ENCODE measurements at places on chromosomes 13 and 19.

DNA sequence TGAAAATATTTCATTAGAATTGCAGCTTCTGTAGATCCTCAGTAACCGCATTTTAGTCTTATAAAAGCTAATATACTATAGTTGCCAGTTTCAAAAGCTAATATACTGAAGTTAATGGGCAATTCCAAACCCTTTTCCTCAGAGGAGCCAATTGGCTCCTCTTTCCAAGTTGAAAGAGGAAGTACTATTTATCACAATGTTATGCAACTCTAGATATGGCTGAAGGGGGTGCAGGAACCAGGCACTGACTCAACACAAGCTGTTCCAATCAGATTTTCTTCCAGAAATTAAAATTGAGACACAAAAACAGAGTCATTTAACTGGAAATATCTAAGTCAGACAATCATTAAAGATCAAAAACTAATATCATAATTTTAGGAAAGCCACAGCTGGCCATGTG, 258.9 kb downstream of the PCDH20 start:
- H3K4me3 ChIP-seq: no peak overlapping the region
- no peaks in the 10 kb centered on the region for H3K27me3 ChIP-seq
- H3K27ac ChIP-seq: no peak overlapping the region
- no peaks in the 10 kb centered on the region for H3K36me3 ChIP-seq

- no peak overlapping the region for H3K27ac ChIP-seq
- DNase-seq: no peak
- no peaks in the 10 kb centered on the region for H3K27me3 ChIP-seq
- H3K36me3 ChIP-seq: peaks cover 18% of the 10 kb centered on the region
- H3K4me3 ChIP-seq: no peak overlapping the region
Observed at GRCh38 chr19:54186934-54187381, 2.4 kb downstream of the MBOAT7 start.

- peaks cover 27% of the 10 kb centered on the region for H3K27me3 ChIP-seq
- no peak overlapping the region for H3K4me3 ChIP-seq
- DNase-seq: no peak
Observed at GRCh38 chr13:21054313-21054712, 7.1 kb downstream of the LATS2 start.

DNA sequence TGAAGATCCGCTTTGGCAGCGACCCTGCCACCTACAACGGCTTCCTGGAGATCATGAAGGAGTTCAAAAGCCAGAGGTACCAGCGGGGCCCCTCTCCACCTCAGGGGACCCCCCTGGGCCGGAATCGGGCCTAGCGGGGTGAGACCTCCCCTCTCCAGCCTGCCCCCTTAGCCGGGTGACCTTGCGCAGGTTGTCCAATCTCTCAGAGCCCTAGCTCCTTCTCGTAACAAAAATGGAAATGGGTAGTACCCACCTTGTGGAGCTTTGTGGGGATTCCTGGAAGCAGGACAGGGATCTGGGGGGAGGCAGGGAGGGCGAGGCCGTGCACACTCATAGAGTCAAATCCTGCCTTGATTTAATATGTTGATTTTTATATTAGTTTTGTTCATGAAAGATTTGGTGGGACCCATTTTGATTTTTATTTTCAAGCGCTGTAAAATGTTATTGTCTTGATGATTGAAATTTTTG, 658 bp downstream of the SIN3B start:
- peaks cover 23% of the 10 kb centered on the region for H3K36me3 ChIP-seq
- peaks cover 29% of the 10 kb centered on the region for H3K4me1 ChIP-seq
- peaks cover 22% of the 10 kb centered on the region for H3K27me3 ChIP-seq
- peak overlapping the region; percentile 86 for H3K27ac ChIP-seq

DNA sequence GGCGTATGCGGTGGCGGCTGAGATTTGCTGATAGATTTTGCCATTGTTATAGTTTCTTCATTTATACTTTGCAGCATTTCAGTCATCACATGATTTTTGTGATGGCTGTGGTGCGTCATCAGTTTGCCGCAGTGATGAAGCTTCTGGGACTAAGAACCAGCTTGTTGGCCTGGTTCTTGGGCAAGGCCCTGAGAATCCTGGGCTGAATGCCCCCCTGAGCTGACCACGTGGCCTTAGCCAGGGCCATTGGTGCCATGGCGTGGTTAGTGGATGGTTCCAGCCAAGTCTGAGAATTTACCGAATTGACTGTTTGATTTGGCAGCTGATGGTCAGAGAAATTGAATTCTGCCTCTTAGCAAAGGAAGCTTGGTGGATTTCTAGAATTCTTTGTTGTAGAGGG, 17.8 kb downstream of the GATAD2A start:
- no peaks in the 10 kb centered on the region for H3K27me3 ChIP-seq
- H3K4me3 ChIP-seq: no peak overlapping the region
- H3K36me3 ChIP-seq: peaks cover 20% of the 10 kb centered on the region
- H3K27ac ChIP-seq: no peak overlapping the region
- peaks cover 37% of the 10 kb centered on the region for H3K4me1 ChIP-seq
